Fibroblast of pulmonary artery (primary cell): ENCODE measurements at places on chromosomes 11 and 22.
A peak's percentile ranks its signal among the peaks of the same experiment; 100 is the strongest.

DNA sequence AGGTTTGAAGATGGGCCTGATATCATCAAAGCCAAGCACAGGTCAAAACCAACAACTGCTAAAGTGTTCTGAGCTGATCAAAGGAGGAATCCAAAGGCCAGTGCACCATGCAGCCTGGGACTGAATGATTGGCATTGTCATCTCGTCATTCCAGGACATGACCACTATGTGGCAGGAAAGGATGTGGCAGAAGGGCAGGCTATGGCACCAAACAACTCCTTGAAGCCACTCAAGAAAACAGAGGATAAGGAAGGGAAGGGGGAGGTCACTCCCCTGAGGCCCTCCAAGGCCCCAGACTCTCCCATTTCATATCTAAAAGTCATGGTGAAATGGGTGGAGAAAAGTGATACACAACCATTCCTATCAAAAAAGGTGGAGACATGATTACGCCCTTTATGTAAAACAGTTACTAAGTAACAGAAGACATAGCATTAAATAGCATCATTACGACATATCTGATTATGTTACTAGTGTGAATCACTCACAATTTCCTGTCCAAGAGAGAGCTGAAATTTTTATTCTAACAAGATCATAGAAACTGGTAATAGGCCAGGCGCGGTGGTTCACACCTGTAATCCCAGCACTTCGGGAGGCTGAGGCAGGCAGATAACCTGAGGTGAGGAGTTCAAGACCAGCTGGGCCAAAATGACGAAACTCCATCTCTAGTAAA, 49.3 kb downstream of the AHNAK start:
- DNase-seq = peak; percentile 79

- DNase-seq = no peak
These were observed 114.7 kb upstream of the OR4B1 start for GRCh38 chr11:48101958-48102357.

GRCh38 chr11:18594999-18595749, 4.4 kb upstream of the MISFA start:
- DNase-seq = no peak

DNA sequence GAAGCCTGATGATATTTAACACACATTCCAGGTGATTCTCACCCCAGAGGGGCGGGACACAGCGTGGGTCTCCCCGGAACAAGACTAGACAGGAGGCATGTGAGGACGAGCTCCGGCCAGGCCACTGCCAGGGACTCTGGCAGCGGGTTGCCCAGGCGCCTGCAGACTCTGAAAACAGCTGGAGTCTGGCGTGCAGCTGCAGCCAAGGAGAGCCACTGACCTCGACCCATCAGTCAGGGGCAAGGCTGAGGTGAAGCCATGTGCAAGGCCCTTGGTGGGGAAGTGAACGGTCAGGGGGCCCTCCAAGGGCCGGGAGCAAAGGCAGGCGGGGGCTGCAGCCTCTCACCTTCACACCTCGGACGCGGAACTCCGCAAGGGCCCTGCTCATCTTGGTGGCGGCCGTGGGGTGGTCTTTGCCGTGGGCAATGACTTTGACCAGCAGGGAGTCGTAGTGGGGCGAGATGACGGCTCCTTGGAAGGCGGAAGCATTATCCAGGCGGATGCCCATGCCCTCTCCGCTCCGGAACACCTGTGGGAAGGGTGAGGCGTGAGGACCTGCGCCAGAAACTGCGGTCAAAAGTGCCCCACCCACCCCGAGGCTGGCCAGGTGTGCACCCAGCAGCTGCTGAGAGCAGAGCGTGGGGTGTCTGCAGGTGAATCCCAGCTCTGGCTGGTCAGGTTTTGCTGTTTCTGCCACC, 6.7 kb downstream of the LRFN4 start:
- DNase-seq = no peak

DNA sequence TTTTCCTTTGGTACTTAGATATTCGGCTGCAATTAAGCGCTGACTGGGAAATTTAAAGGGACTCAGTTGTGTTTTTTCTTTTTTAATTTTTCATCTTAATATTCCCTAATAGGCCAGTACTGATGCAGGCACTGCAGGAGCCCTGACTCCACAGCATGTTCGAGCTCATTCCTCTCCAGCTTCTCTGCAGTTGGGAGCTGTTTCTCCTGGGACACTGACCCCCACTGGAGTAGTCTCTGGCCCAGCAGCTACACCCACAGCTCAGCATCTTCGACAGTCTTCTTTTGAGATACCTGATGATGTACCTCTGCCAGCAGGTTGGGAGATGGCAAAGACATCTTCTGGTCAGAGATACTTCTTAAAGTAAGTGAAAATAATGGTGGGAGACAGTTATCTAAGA, 3.8 kb downstream of the YAP1 start:
- no peak for DNase-seq

DNA sequence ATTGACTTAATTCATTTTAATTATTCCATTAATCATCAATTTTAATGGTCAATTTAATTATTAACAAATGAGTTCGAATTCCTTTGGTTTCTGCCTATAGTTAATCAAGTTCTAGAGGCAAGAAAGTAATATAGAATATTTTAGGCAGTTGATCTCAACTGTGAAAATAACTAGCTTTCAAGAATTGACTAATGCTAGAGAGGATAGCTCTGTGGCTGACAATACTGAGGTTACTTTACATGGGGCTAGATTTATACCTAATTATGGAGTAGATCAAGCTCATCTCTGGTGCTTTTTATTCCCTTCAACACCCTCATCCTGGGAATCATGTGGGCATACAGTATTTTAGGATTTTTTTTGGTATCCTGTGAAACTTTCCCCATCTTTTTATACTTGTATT, 259.4 kb downstream of the GRM5 start:
- no peak for DNase-seq

- no peak for DNase-seq
These were observed 25.4 kb upstream of the DDI1 start for GRCh38 chr11:104011044-104011443.

DNA sequence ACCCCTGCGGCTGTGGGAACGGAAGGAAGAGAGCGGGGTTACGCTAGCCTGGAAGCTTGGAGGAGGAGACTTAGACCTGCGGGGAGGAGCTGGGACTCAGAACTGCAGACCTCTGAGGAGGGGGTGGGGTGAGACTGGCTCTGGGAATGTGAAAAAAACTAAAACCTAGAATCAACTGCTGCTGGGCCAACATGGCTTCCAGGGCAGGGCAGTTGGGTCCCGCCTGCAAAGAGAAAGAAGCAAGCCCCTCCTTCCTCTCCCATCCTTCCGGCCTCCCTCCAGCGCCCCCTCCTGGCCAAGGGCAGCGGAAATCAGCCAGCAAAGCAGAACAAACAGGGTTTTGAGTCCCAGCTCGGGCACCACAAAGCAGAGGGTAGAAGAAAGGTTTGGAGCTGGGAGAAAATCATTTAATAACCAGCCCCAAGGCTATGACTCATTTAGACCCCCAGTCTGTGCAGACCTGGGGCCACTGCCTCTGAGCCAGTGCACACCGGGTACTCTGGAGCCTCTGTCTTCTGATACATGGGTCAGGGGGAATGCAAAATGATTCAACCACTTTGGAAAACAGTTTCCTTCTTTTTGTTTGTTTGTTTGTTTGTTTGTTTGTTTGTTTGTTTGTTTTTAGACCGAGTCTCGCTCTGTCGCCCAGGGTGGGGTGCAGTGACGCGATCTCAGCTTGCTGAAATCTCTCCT, 7.3 kb upstream of the NCF4 start:
- peak; percentile 57 for DNase-seq

GRCh38 chr11:60345489-60345888, 18.4 kb downstream of the MS4A6E start:
- DNase-seq = no peak

DNA sequence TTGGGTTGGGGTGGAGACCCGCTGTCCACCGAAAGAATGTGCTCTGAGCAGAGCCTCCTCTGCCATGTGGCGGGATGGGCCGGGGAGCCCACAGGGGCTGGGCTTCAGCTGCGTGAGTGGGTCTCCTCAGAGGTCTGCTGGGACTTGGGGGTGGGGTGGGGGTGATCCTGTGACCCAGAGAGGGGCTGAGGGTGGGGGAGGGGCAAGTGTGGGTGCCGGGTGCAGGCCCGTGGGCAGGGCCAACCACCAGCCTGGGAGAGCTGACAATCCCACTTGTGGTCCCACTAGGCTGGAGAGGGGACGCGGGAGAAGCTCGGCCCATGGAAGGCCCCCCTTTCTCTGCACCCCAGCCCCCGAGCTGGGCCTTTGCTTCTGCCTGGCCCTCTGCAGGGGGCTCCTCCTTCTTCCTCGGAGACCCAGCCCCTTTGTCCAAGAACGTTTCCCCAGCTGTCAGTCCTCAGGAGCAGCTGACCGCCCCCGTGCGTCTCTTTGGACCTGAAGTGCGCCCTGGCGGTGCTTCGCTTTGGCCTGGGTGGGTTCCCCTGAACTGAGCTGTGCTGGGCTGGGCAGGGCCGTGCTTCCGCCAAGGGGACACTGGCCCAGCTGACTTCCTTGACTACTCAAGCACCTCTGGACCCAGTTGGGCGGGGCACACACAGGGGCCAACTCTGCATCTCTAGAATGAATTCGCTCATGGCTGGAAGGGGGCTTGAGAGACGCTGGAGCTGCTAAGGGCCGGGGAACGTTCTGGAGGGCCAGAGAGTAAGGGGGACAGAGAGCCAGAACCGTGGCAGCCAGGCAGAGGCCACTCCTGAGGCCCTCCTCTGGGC, 30.2 kb downstream of the OSBPL5 start:
- DNase-seq = no peak

GRCh38 chr11:92628401-92629292, 340.8 kb upstream of the MTNR1B start:
- no peak for DNase-seq
